ENCODE measurements at places on chromosomes 5 and 9.

GRCh38 chr9:125183054-125183453 lies 6.5 kb downstream of the PPP6C start:
- no peak for DNase-seq

- no peak for DNase-seq
Observed at GRCh38 chr5:91018200-91018599, 364.9 kb downstream of the ARRDC3 start.

- DNase-seq, result no peak
Observed at GRCh38 chr9:130962418-130963316, 23.6 kb upstream of the FIBCD1 start.

DNA sequence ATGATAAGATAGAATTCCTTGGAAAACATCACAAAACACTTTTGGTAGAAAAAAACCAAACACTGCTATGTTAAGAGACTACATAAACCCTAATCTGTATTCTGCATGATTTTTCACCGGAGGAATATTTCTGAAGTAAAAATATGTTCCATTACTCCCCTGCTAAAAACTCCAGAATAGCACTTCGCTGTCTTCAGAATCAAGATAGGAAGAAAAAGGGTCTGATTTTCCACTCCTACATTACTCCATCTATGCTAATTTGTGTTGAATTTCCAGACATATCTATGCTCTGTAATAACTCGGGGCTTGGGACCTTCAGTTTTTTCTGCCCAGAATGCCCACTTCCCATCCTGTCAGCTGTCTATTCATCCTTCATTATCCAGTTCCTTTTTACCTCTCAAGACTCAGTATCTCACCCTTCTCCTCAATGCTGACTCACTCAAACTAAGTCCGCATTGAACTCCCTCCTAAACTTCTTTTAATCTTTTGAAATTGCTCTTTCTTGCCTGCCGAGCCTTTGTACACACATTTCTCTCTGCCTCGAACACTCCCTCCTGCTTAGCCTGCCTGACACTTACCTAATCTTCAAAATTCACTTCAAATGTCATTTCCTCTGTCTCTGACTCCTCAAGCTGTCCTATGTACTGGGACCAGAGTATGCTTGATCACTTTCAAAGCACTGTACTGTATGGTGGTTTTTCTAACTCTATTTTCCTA lies 171.0 kb downstream of the ARRDC3 start:
- no peak for DNase-seq

- no peak for DNase-seq
Observed at GRCh38 chr5:122163121-122164069, 34.0 kb downstream of the ZNF474 start.

GRCh38 chr5:90783460-90784333 lies 225.1 kb downstream of the ADGRV1 start:
- peak; percentile 69 for DNase-seq

DNA sequence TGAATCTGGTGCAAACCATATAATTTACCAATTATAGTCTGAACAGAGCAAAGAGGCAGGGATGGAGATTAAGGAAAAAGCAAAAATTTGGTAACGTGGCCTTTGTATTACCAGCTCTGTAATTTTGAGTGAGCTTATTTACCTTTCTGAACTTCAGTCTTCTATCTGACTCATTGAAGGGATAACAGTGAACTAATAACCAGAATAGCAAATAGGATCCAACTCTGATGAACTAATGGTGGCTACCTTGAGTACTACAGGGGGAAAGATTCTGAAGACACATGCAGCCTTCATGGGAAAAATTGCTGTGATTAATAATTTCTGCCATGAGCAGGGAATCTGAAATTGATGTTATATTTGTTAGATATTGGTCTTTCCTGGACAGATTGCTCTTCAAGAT lies 23.0 kb upstream of the LARP1 start:
- DNase-seq, result no peak

DNA sequence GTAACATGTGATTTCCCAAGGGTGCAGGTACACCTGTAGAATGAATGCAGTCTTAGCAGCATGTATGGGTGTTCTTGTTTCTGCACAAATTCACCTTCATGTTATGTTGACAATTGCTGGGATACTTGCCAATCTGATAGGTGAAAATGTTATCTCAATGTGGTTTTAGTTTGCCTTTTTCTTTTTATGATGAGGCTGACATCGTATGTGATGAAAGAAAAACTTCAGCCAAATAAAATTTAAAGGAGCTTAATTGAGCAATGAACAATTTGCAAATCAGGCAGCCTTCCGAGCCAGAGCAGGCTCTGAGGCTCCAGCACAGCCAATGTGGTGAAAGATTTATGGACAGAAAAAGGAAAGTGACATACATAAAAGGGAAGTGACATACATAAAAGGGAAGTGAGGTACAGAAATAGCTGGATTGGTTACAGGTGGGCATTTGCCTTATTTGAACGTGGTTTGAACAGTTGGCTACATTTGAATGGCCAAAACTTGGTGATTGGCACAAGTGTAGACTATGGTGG lies 10.5 kb downstream of the TAL2 start:
- DNase-seq, result no peak

- DNase-seq, result no peak
Observed at GRCh38 chr5:123454259-123454911, 31.2 kb upstream of the CEP120 start.

- no peak for DNase-seq
Observed at GRCh38 chr5:68848091-68848490, 245.7 kb upstream of the SLC30A5 start.

DNA sequence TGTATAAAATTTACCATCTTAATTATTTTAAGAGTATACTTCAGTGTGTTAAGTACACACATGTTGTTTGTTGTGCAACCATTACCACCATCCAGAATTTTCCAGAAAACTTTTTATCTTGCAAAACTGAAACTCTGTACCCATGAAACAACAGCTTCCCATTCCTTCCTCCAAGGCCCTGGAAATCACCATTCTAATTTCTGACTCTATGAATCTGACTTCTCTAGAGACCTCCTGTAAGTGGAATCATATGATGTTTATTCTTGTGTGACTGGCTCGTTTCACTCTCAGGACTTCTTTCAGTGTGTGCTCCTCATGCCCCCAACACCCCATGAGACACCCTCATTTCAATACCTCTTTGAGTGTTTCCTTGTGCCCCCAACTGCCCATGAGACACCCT lies 60.4 kb upstream of the COL15A1 start:
- DNase-seq, result no peak

DNA sequence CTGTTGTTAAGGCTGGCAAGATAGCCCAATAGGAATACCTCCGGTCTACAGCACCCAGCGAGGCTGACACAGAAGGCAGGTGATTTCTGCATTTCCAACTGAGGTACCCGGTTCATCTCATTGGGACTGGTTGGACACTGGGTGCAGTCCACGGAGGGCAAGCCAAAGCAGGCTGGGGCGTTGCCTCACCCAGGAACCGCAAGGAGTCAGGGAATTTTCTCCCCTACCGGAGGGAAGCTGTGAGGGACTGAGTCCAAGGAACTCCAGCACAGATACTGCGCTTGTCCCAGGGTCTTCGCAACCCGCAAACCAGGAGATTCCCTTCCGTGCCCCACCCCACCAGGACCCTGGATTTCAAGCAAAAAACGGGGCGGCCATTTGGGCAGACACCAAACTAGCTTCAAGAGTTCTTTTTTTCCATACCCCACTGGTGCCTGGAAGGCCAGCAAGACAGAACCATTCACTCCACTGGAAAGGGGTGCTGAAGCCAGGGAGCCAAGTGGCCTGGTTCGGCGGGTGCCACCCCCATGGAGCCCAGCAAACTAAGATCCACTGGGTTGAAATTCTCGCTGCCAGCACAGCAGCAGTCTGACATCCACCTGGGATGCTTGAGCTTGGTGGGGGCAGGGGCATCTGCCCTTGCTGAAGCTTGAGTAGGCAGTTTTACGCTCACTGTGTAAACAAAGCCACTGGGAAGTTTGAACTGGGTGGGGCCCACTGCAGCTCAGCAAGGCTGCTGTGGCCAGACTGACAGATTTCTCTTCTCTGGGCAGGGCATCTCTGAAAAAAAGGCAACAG lies 647.2 kb downstream of the BNC2 start:
- DNase-seq, result no peak

- DNase-seq, result peak; percentile 34
Observed at GRCh38 chr9:4299005-4299795, 668 bp downstream of the GLIS3 start.

GRCh38 chr9:87599901-87600610 lies 102.4 kb downstream of the DAPK1 start:
- no peak for DNase-seq

DNA sequence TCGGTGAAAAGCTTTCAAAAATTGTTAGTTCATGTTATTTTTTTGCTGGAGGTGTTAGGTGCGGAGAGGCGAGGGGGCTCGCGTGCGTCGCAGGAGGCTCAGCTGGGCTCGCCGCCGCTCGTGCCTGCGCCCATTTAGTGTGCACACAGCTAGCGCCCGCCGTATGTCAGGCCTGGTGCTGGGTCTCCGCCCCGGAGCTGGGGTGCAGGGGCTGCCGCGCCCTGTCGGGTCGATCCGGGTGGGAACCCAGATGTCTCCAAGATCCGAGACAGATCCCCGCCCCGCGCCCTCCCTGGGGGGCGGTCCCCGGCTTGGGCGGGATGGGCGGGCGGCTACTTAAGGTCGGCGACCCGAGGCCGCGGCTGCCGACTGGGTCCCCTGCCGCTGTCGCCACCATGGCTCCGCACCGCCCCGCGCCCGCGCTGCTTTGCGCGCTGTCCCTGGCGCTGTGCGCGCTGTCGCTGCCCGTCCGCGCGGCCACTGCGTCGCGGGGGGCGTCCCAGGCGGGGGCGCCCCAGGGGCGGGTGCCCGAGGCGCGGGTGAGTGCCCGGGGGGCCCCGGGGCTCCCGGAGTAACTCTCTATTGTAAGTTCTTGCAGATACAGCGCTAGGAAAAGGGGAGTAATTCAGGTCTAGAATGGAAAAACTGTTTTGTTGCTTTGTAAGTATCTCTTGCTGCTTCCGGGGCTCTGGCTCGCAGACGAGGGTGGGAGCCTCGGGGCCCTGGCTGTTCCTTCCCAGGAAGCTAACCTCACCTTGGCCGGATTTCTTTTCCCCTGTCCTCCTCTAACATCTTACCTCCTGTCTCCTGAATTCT lies 31.7 kb downstream of the GSN start:
- peak; percentile 6 for DNase-seq

- DNase-seq, result no peak
Observed at GRCh38 chr5:150729859-150730258, 29.0 kb downstream of the DCTN4 start.

DNA sequence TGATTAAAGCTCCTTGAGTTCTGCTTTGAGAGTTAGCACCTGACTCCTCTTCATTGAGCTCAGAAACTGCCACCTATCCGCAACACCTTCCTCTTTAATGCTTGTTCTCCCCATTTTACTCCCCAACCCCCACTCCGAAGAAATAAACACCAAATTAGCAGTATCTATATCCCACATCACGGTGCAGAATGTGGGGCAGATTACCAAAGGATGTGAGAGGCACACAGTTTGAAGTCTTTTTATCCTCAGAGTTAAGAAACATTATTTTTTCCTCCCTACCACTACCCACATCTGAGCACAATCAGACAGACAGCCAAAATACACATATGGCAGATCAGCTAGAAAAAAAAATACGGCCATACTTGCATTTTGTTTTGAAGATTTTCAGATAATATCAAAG lies 26.1 kb upstream of the IL7R start:
- peak; percentile 66 for DNase-seq

- no peak for DNase-seq
Observed at GRCh38 chr9:22240619-22241018, 206.0 kb upstream of the DMRTA1 start.

DNA sequence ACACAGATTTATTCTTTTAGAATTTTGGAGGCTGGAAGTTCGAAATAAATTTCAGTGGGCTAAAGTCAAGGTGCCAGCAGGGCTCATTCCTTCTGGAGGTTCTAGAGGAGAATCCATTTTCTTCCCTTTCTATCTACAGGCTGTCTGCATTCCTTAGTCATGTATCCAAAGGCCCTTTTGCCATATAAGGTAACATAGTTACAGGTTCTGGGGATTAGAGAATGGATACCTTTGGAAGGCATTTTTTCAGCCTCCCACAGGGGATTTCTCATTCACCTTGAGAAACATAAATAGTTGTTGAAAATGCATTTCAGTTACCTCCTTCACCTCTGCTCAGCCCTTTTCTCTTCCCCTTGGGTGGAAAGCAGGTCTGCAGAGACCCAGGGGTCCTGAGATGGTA lies 280.0 kb upstream of the MAP3K1 start:
- no peak for DNase-seq

DNA sequence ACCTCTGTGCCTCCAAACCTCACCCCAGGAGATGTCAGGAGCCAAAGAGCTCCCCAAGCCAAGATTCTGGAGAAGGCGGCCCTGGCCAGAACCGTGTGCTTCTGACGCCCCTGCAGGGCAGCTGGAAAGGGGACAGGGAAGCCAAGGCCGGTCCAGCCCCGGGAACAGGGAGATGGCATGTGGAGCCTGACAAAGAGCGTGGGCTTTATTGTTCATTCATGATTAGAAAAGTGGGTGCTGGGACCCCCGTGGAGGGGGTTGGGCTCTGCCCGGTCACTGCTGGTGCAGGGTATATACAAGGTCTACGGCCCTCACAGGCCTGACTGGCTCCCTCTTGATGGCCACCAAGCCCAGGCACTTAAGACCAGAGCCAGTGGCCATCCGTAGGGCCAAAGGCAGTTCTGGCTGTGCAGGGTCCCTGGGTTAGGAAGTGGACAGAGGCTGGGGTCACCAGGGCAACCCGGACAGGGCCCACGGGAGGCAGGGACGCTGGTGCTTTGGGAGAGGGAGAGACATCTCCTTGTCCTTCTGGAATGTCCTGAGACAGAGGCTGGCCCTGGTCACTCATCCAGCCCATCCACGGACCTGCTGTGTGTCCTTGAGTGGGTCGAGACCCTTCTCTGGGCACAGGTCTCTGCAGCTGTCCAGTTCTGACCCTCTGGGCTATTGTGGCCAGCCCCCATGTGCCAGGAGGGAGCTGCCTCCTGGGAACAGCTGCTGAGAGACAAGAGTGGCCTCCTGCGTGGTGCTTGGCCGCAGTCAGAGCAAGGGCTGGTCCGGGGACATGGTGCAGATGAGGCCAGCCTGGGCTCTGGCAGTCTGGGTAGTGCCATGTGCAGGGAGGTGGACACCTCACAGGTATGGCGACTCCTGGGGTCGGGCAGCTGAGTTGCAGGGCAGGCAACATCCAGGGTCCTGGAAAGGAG lies 12.5 kb downstream of the NINJ1 start:
- DNase-seq, result no peak

- no peak for DNase-seq
Observed at GRCh38 chr5:54900984-54901725, 84.2 kb downstream of the ESM1 start.

- DNase-seq, result no peak
Observed at GRCh38 chr9:107898761-107899160, 409.2 kb upstream of the KLF4 start.

DNA sequence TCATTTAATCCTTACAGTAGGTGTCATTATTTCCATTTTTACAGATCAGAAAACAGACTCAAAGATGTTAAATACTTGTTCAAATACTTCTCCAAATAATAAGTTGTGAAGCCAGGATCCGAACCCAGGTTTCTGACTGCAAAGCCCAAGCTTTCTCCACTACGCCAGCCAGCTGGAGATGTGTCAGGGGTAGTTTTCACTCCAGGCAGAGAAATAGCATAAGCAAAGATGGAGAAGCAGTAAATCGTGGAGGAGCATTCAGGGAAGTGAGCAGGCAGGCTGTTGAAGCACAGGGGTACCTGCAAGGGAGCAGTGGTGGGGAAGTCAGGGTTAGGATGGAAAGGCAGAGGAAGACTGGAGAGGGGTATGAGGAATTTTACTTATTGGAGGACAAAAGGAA lies 2.9 kb downstream of the TLN1 start:
- no peak for DNase-seq

GRCh38 chr9:68746525-68746924 lies 41.5 kb downstream of the PIP5K1B start:
- DNase-seq, result no peak
